Muscle of back (tissue), 13 donors: ENCODE measurements at places on chromosomes 7 and 10. TPM values are rescaled to one million over a fixed set of nuclear protein-coding genes. Genes with fewer than 3 reads are reported as not detected.

The RBP4 gene
- polyA plus RNA-seq: 4.9 TPM

The SLC16A12 gene
- 1.9 TPM for polyA plus RNA-seq

DNA sequence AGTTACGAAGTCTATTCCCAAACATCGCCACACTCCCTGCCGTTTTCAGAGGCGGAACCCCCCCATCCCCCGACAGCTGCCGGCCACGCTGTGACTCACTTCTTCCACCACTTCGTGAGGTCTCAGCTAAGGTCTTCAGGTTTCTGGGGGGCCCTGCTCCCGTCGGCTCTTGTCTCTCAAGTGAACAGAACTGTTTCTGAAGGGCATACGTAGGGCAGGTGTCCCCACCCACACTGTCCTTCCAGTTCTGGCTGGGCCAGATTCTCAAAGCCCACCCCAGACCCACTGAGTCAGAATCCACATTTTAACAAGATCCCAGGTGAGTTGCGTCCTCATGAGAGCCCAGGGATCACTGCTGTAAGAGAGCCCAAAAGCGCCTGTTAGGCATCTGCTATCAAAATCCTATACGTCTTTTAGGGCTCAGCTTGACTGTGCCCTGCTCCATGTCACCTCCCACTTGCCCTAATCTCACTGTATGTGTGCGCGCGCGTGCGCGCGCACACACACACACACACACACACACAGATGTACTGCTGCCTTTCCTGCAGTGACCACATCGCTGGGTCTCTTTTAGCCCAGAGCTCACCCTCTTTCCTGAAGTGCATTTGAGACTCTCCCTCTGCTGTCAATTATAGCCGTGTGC lies 78.8 kb downstream of the PROSER2 start:
- DNase-seq: no peak

DNA sequence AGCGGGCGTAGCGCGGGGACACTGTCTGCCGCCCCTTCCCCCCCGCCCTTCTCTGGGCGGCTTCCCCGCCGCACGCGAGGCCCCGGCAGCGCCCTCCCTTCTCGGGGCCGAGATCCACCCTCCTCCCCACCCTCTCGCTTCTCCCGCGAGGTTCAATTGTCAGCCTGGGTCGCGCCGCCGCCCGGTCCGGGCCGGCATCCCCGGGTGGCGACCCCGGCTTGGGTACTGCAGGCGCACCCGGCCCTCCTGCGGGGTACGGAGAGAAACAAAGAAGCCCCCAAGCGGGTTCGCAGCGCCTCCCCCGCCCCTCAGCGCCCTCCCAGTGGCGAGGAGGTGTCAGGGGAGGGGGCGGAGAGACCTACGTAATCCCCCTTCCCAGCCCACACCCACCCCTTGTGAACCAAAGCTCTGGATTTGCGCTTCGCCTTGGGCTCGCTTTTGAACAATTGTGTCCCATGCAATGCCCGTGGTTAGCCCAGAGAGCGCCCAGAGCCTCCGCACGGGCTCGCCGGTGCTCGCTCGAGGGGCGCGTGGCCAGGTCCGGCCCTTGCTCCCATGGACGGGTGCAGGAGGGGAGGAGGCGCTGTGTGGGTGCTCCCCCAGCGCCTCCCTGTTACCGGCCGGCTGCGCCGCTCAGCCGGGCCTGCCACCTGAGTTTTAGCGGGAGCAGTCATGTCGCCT lies 634 bp downstream of the HECW1 start:
- peak; percentile 78 for DNase-seq

- no peak for DNase-seq
Observed at GRCh38 chr10:78901694-78902093, 167.1 kb upstream of the ZMIZ1 start.

- DNase-seq: peak; percentile 9
Observed at GRCh38 chr7:19610194-19610943, 98.5 kb downstream of the POLR1F start.

DNA sequence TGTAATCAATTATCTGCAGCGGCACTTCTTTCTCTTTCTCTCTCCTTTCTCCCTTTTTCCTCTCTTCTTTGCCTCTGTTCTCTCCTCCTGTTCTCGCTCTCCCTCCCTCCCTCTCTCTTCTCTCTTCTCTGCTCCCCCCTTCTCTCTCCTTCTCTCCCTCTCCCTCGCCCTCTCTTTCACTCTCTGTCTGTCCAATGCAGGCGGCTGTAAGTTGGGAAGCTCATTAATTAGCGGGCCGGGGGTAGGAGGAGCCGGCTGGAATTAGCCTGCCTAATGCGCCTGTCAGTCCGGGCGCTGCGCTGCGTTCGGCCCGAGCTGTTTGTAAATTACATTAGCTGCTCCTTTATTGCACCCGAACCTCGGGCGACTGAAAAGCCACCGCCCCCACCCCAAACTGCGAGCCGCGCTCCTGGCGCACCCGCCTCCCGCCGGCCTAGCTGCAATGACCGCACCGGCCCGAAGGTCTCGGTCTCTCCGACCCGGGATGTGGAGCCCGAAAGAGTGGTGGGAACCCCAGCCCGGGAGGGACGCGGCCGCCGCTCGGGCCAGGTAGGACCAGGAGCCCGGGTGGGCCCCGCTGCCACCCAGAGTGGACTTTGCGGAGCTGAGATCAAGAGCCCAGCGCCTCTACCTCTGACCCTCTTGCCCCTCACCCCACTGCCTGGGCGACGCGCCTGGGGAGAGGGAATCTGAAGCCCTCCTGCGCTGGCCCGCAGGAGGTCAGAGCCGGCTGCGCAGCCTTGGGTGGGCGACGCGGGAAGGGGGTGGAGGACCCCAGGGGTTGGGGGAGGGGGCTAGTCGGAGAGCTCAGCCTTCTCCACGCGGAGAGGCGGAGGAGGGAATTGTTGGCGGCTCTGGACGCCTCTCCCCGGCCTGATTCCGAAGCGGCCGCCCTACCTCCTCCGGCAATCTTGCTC lies at the start of gene LBX1:
Gene LBX1, minus strand, starts transcription at position 198 of the 917 bp plus-strand sequence. CDS start 648 bp downstream, outside the sequence.
- no peak for DNase-seq

- no peak for DNase-seq
Observed at GRCh38 chr7:36188906-36189305, 35.9 kb downstream of the EEPD1 start.

DNA sequence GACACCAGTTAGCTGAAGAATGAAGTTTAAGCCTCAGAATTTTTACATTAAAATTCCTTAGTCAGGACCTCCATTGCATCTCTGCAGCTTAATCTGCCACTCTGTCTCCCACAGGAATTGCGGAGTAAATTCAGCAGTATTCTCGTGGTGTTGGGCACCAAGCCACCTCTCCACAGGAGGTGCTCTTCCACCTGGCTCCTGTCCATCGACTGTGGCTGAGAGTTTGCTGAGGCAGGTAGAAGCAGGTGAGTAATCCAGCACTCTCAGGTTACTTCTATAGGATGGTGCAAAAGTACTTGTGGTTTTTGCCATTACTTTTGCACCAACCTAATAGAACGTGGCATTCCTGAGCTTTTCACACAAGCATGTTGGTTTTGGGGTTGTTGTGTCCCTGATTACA lies 134.1 kb downstream of the GFRA1 start:
- DNase-seq: no peak
